PC-3 (cell line): ENCODE measurements at places on chromosomes 12 and 14. TPM values are rescaled to one million over a fixed set of nuclear protein-coding genes. Genes with fewer than 3 reads are reported as not detected.

The ARF6 gene
- total RNA-seq: 86.4 and 107 TPM in 2 replicates

- DNase-seq: peak; percentile 92
Measured at GRCh38 chr12:25769082-25769945, 189.2 kb upstream of the RASSF8 start.

DNA sequence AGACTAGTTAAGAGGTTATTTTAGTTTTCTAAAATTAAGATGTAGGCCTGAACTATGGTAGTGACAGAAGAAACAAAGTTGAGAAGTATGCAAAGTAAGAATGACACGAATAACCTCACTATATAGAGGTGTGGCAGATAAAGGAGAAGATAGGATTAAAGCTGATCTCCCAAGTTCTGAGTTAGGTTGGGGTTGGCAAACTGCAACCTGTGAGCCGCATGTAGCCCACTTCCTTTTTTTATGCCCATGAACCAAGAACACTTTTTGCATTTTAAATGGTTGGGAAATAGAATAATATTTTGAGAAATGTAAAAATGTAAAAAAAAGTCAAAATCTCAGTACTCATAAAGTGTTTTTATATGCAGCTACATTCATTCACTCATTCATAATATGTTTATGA is 34.3 kb downstream of the KTN1 start:
- DNase-seq: no peak

DNA sequence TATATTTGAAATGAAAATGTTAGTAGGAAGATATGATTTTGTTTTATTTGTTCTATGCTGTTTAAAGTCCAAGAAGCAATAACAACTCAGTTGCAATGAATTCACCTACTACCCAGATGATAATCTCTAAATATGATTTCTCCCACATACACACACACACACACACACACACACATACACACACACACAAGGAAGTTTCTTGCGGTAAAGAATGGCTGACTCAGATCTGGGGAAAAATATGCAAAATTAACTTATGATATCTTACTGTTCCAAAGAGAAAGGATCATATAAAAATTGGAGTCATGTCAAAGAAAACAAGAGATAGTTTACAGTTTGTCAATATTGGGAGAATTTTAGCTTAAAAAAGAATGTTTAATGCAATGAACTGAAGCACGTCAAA is 456.7 kb downstream of the SLC16A7 start:
- peak; percentile 64 for DNase-seq

The SPTB gene
- 2.3 and 3.6 TPM in 2 replicates for total RNA-seq
